NB4 (cell line): ENCODE measurements at places on chromosomes 3 and 15.

- no peak for DNase-seq
Measured at GRCh38 chr3:123376451-123377242, 72.2 kb downstream of the ADCY5 start.

- DNase-seq = no peak
Measured at GRCh38 chr3:184562878-184563560, 1.4 kb downstream of the EPHB3 start.

GRCh38 chr15:66592505-66593218 lies 26.9 kb upstream of the LCTL start:
- no peak for DNase-seq

DNA sequence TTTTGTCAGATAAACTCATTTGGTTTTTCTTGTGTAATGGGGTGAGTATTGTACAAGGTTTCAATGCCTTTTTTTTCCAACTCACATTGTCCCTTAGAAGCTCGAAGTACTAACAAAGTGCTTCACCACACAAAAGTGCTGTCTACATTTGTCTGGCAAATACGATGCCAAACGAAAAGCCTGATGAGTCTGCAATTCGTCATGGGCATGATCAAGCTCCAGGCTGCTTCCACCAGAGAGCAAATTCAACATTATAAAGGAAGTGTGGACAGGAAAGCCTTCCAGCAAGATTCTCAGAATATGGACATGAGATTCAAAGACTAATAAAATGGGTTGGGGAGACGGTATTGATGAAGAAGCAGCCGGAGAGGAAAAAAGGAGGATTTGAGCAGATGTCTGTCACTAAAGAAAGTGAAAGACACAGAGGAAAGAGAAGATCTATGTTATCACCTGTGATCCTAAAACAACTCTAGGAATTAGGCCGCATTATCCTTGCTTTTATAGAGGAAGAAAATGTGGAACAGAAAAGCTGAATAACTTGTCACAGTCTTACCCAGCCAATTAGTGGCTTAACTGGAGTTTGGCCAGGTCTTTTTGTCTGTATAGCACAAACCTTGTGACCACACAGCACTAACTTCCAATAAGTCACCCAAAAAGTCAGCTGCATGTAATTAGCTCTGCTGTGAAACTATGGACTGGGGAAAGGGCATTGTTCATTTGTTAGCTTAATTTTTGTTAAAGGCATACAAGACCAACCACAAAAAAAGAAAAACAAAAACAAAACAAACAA lies 494.8 kb downstream of the FHIT start:
- DNase-seq = no peak

DNA sequence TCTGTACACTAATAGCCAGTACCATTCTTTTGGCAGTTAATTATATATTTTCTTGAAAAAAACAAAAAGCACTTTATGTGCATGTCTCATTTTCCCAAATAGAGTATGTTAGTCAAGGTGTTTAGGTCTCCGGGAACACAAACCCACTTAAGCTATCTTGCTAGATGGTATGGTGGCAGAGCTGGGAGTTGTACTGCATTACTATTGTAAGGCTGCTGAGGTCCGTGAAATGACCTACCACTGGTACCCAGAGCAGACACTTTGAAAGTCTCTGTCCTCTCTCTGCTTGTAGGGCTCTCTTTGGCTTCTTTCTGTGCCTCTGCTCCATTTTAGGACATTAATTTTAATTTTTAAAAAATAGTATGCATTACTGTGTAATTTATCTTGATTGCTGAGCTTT lies 8.8 kb downstream of the TMOD3 start:
- DNase-seq = no peak

DNA sequence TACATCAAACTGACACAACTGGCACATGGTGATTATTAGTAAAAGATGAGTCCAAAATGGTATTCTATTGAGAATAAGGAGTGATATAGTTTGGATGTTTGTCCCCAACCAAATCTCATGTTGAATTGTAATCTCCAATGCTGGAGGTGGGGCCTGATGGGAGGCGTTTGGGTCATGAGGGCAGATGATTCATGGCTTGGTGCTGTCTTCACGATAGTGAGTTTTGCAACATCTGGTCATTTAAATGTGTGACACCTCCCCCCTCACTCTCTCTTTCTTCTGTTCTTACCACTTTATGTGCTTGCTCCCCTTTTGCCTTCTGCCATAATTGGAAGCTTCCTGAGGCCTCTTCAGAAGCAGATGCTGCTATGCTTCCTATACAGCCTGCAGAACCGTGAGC lies 90.6 kb downstream of the RSL24D1 start:
- DNase-seq = peak; percentile 36

DNA sequence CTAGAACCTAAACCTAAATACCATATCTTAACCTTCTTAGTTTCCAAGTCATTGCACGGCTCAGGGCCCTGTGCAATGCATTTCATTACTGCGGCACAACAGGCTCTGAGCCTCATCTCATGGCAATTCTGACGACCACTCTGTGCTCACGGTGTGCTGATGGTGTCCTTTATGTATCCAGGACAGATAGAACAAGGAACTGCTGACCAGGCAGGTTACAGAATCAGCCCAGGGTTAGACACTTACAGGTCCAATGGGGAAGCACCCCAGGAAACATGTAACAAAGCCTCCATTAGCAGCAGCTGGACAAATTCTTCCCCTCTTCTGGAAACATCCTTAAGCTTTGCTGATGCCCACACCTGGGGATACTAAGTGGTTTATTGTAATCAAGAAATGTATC lies 91.9 kb upstream of the NSMCE3 start:
- DNase-seq = no peak
